Choroid plexus epithelial cell (primary cell): ENCODE measurements at places on chromosomes 4 and X.

- DNase-seq, result no peak
Observed at GRCh38 chr4:22850630-22851029, 157.9 kb downstream of the GBA3 start.

DNA sequence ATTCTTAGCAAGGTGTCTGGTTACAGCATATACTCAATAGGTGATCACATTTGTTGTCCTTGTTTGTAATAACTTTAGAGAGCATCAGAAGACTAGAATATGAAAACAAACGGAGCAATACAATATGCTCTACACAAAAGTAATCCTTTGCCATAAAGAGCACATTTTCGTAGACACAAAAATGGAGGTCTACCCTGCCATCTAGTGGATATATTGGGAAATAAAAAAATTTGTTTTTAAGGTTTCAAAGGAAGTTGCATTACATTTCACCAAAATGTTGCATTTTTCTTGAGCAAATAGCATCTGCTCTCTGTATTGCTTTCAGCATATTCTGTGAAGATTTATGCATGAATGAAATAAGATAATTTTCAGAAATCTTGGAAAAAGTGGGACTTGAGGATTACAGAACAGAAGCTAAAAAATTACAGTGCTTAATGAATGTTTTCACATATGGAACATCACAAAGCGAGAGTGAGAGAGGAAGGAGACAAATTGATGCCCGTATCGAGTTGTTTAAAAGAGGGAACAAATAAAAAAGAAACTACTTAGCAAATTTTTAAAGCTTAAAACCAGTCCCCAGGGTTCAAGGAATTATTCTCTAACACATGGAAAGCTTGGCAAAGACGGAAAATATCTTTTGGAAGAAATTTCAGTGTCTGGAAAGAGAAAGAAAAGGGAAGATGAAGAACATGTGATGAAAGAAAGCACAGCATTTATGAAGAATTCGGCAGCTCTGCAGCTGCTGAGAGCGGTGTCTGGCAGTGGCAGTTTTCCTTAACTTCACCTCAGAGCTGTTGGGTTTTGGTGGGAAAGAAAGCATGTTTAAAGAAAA lies 390.1 kb downstream of the ANKRD50 start:
- peak; percentile 72 for DNase-seq

- DNase-seq, result no peak
Observed at GRCh38 chr4:116736756-116737155, 348.6 kb downstream of the TRAM1L1 start.

DNA sequence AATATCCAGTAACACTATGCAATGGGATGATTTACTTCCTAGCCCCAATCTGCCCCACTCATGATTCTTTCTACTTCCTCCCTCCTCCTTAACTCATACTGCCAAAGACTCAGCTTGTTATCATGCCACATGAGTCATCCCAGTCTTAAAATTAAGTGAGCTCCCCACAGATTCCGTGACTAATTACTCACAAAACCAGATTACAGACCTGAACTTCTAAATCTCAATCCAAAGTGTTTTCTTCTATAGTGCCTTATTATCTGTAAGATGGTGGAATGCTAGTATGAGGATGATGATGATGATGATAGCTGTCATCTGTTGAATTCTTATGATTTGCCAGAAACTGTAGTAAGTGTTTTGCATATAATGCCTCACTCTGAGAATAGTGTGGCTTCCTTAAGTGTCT lies 27.7 kb upstream of the GPC3 start:
- peak; percentile 2 for DNase-seq

GRCh38 chrX:3728454-3728853 lies 15.0 kb upstream of the PRKX start:
- DNase-seq, result peak; percentile 62

DNA sequence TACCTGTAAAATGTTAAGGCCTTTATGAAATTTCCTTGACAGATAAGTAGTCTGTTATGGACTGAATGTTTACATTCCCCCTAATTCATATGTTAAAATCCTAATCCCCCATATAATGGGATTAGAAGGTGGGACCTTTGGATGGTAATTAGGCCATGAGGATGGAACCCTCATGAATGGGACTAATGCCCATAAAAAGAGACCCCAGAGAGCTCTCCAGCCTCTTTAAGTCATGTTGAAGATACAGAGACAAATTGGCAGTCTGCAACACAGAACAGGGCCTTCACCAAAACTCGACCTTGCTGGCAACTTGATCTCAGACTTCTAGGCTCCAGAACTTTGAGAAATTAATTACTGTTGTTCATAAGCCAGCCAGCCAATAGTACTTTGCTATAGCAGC lies 1344.5 kb upstream of the PCDH7 start:
- DNase-seq, result no peak

DNA sequence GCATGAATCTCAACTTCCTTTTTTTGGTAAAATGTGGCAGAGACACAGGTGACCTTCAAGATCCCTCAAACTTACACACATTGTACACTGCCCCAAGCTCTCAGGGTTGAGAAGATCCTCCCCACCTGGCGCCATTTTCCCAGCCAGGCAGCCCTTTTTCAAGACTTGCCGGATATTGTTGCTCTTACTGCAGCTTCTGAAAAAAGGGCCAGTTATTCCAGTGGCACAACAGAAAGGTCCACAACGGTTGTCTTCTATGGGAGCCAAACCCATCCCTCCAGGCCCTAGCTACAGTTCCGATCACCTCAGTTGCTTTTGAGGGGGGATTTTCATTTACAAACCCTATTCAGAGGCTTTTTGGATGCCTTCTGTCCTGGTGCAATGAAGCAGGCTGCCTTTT lies 101.1 kb downstream of the CHIC2 start:
- no peak for DNase-seq

DNA sequence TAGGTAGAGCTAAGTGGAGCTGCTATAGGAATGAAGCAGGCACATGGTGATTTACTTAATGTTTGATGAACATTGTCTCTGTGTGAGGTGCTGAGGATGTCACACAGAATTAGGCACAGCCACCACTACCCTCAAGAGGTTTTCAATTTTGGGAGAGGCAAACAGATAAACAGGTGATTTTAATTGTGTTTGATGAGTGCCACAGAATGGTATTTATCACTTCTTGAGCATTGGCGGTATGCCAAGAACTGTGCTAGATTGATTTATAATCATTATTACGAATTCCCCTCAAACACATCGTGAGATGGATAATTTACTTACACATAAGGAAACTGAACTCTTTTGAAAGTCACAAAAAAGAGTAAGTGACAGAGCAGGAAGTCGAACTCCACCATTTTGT lies 74.8 kb downstream of the FREM3 start:
- DNase-seq, result no peak

DNA sequence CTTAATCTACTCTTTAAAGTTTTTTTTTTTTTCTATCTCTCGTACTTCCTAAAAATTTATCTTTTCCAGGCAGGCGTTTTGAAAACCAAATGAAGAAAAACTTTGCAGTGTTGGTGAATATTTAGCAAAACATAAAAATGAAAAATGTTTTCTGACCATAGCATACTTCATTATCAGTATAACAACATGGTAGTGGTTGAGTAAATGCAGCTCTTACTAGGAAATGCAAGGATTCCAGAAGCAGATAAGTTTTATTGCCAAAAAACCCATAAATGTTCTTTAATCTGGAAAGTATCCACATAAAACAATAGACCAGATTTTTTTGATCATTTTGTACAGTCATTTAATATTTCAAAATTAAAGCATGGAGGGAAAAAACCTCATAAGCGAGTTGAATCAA lies 136.9 kb upstream of the GUCY1A1 start:
- no peak for DNase-seq

- no peak for DNase-seq
Observed at GRCh38 chrX:19874391-19875049, 12.9 kb downstream of the SH3KBP1 start.

DNA sequence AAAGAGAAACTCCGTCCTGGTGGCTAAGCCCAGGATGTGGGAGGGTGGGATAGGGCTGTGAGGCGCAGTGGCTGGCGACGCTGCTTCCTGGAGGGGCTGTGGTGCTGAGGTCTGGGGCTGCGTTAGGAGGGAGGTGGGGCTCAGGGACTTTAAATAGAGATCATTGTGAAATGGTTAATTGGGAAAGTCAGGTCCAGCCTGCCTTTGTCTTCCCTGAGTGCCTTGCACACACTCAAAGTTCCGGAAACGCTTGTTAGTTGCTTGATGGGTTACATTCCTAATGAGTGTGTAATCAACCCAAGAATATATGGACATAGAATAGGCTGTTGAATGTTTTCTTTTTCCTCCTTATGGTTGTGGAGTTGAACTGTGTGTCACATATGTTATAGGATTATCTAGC lies 55.7 kb upstream of the CLDN34 start:
- DNase-seq, result peak; percentile 65

DNA sequence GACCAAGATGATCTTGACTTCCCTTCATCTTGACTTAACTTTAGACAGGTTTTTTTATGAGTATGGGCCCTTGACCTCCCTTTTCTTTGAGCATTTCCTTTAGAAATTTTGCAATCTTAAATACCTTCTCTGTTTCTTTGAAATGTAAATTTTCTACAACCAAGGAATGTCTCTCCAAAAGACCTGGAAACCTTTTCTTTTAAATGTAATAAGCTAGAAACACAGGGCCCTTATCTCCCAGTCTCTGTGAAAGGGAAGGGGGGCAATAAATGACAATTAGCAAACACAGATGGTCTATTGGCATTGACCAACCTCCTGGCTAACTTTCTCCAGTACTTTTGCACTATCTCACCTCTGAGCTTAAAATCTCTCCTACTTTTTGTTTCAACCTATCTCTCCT lies 144.3 kb upstream of the GK2 start:
- DNase-seq, result no peak

GRCh38 chr4:100360211-100360610 lies 157.6 kb downstream of the EMCN start:
- DNase-seq, result no peak

DNA sequence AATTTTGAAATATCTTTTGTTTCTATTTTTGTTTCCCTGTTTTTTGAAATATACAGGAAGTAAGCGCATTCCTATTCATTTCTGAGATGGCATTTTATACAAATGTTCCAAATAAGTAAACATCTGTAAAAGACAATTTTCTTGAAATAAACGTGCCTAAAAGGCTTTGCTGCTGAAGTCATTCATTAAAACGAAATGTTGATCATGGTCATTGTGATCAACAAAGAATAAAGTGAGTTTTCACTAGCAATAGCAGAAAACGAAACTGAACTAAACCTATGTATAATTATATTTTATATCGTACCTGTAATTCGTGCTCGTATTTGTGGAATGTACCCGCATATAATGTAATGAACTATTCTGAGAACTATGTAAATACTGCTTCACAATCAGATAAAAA lies 221.2 kb downstream of the MGST2 start:
- no peak for DNase-seq

DNA sequence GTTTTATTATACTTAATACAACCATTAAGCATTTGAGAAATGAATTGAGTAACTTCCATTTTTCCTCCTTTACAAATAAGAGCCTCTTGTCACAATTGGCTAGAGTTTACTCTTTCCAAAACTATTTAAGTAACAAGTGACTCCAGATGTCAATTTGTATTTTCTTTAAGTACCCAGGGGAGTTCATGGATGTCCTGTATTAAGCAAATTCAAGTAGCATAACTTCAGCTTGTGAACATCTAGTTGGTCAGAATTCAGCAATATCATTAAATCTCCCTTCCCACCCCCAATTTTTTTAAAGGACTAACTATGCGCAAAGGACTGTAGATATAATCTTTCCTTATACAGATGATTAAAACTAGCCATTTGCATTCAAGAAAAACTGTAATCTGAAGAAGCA lies 1.4 kb upstream of the ADGRL3 start:
- no peak for DNase-seq

DNA sequence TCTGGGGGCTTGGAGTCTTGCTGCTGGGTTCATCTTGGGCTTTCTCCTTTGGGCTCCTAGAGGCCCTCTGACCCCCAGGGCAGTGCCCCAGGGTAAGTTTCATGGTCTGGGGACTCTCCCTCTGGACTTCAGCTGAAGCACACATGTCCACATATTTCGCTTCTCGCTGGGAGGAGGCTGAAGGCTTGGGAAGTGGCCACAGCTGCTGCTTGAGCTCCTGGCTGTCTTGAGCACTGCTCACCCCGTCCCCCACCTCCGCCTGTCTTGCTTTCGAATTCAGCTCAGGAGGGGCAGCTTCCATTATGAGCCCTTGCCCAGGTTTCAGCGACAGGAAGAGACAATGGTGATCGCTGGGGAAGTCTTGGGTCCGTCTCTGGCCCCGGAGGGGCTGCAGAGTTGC lies 3.7 kb downstream of the C4orf54 start:
- no peak for DNase-seq

- DNase-seq, result peak; percentile 48
Observed at GRCh38 chrX:115388879-115389278, 99.4 kb downstream of the LUZP4 start.

- peak; percentile 74 for DNase-seq
Observed at GRCh38 chr4:125741825-125742452, 427.2 kb downstream of the FAT4 start.

- DNase-seq, result no peak
Observed at GRCh38 chrX:149079805-149080406, 425.2 kb downstream of the IDS start.

DNA sequence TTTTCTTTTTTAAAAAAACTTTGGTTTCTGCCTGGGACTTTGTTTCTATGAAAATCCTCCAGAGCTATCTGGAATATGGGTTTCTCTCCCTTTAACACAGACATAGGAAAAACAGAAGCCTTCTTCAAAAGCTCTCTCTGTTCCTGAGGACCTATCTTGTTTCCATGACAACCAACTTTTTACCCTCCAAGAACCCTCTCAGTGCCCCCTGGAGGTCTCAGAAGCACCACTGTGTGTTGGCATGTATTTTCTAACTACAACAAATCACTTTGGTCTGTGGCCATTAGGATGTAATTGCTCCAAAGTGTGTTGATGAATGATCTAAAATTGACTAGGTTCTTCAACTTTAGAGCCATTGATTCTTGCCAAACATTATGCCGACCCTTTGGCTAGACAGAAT lies 1331.6 kb downstream of the ADGRL3 start:
- DNase-seq, result no peak

DNA sequence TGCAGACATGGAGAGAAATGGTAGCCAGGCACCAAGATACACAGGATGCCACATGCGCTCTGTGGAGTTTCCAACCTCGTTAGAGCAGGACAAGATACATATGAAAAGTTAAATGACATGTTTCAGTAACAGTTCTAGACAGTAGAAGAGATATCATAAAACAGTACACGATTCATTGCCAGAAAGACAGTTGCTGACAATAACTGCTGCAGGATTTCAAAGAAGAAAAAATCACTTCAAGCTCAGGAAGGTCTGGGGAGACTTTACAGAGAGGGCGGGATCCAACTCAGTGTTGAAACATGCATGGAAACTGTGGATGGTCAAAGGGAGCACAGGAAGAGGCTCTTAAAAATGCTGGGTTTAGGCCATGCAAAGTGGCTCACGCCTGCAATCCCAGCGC lies 31.0 kb downstream of the DCTD start:
- DNase-seq, result no peak
